Muscle of arm (tissue), 14 donors: ENCODE measurements at places on chromosomes 4 and X.

DNA sequence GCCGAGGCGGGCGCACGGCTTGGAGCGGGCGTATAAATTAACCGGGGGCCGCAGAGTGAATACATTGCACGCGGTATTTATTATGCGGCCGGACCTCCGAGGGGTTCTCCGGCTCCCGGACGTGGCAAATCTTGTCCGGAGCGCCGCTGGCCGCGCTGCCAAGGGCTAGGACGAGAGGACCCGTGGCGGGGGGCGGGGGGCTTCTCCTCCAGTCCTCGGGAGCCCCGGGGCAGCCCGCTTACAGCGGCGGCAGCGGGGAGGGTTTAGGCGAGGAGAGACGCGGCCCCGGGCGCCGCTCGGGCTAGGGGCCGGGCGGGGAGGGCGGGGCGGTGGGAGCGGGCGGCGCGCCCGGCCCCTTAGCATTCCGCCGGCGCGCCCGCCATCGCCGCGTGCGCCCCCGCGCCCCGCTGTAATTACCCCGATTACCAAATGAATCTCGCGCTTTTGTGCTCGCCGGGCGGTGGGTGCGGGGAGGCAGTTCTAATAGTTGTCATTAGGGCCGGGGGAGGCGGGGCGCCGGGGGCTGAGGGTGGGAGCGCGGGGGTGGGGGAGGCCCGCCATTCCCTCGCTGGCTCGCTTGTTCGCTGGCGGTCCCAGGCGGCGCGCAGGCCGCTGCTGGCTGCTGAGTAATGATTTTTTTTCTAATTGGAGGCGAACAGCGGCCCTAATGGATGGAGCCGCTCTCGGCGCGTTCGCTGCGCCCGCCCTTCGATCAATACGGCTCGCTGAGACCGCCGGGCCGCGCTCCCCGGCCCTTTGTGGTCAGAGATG, 276.6 kb downstream of the BCOR start:
- no peak for DNase-seq

DNA sequence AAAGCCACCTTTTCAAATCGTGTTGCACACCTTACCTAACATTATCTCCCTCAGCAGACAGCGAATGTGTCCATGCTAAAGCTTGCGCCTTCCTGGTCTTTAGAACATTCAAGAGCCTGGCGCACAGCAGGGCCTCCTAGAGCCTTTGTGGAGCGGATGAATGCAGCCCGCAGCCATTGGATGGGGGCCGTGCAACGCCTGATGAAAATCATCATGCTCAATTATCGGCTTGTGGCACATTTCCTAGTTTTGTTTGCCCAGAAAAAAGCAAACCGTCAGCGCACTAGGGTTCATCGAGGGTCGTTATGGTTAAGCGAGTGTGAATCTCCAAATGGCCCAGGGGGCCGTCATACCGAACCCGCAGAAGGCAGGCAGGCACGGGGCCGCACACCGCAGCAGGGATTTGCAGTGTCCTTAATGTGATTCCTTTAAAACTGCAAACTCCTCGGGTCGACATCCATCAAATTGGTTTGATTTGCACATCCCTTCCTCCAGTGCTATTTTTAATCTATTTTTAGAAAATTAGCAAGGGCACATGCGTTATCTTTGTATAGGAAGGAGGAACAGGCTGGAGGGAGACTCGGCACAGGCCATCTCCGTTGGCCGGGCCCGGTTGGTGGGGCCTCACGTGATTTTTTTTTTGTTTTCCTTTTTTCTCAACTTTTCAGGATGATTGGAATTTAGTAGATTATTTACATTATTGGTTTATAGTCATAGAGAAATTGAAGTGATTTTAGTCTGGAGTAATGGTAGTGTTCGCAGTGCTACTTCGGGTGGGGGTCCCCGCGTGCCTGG, 53.1 kb downstream of the ABLIM2 start:
- no peak for DNase-seq

- no peak for DNase-seq
Measured at GRCh38 chr4:60562334-60562733, 637.8 kb upstream of the ADGRL3 start.

DNA sequence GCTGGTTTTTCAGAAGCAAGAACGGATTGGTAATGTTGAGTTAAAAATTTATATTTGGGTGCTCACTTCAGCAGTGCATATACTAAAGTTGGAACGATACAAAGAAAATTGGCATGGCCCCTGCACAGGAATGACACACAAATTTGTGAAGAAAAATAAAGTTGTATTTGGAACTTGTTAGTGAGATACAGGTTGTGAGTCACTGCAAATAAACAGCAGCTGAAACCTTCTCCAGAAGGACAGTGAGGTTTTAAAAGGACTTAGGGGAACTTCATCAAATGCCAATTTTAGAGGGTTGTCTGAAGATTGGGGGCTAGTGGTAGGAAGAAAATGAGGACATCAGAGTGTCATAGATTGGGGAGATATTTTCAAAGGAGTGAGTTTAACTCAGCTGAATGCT, 79.7 kb upstream of the ELOVL6 start:
- DNase-seq, result no peak

DNA sequence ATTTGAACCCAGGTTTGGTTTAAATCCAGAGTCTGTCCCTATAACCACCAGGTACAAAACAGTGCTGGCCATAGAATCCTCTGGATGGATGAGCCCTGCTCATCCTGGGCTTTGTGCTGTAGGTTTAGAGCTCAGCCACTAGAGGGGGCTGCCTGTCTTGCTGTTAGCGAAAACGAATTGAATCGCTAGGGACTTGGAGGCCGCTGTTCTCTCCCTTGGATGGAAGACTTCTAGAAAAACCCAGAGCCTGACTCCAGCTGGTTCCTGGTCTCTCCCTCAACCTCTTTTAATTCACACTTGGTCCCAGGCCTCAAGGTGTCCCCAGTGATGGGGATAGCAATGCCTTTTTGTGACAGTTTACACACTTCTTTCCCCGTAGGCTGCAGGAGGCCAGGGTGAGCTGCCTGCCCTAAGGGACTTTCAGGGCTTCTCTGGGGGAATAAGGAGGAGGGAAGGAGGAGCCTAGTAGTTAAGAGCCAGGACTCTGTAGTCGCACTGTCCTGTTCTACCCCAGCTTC, 8.7 kb downstream of the RIPPLY1 start:
- DNase-seq, result peak; percentile 53

DNA sequence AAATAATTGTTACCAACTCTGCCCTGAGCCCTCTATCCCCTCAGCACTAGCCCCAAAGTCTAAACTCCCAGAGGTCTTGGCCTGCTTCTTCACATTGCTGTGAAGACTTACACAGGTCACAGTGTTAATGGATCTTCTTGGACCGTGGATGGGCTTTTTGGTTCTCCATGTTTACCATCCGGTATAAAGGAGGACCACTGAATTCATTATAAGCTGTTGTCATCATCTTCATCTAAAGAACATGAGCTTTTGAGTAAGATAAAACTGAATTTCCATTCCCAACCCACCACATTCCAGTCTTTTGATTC, 8.5 kb downstream of the NUDT11 start:
- no peak for DNase-seq

GRCh38 chr4:154457471-154457870, 34.1 kb downstream of the DCHS2 start:
- no peak for DNase-seq

DNA sequence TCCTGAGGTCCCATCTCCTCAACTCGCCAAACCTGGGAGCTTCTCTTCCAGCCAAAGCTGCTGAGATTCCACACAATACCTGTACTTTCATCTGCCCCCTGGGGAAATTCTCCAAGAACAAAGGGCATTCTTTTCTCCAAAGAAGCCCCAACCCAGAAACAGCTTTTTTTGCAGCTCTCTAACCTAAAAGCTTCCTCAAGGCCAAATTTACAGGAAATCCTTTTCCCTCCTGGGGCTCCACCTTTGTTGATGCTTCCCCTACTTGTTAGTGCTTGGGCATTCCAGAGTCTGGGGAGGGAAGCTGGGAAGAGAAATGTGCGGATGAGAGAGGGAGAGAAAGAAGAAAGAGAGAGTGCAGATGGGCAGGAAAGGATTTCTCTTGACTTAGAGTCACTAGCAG, 24.3 kb downstream of the ZBTB33 start:
- no peak for DNase-seq

DNA sequence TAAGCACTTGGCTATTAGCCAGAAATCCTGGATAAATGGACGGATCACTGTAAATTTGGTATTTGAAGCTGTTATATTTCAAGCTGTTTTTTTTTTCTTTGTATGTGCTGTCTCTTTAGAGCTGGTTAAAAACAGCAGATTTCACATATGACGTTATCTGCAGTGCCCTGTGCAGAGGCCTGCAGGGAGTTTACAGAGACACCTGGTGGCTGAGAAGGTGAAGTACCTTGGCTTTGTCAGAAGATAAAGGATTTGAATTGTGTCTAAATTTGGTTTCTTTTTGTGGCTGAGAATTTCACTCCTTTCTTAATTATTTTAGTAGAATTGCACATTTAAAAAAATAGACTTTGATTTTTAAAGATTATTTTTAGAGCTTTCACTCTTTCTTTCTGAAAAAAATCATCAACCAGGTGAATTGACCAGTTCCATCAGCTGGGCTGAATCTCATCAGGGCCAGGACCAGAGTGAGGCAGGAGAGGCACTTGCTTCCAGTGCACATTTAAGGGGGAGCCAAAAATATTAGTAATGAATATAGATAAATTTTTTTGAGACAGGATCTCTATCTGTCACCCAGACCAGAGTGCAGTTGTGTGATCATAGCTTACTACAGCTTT, 9.6 kb upstream of the CHRNA9 start:
- peak; percentile 54 for DNase-seq

DNA sequence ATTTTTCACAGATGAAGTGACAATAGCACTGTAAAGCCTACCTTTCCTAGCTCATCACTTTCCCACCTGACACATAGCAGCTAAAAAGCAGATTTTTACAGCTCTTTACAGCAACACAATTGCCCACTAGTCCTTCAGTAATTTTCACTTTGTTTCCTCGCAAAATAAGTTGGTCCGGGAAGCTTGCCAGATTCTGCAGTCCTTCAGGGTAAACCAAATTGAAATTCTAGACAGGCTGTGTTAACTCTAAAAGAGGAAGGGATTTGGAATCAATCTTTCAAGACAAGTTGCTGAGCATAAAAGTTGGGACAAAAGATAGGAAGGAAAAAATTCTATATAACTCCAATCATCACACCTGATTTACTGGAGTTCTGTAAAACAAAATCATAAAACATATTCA, 8.7 kb downstream of the C1QTNF7 start:
- no peak for DNase-seq

- no peak for DNase-seq
Measured at GRCh38 chr4:95544113-95545103, 4.4 kb downstream of the UNC5C start.

- no peak for DNase-seq
Measured at GRCh38 chr4:141448490-141448889, 187.9 kb upstream of the IL15 start.

DNA sequence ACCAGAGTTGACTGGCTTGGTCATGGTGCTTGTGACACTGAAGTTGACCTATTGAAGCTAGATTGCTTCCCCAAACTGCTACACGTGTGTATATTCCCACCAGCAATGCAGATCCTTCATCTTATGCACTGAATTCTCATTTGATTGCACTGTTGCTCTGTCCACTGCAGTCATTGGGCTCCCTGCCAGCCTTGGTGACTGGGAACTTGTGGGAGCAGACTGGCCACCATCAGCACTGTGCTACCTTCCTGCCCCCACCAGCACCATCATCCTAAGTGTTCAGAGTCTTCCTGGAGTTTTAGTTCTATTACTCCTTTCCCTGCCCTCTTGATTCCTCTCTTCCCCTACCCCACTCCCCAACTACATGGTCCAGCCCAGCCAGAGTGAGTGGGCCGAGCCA, 117.7 kb upstream of the PRPS2 start:
- no peak for DNase-seq

- DNase-seq, result no peak
Measured at GRCh38 chr4:173091958-173092357, 76.7 kb upstream of the GALNT7 start.

DNA sequence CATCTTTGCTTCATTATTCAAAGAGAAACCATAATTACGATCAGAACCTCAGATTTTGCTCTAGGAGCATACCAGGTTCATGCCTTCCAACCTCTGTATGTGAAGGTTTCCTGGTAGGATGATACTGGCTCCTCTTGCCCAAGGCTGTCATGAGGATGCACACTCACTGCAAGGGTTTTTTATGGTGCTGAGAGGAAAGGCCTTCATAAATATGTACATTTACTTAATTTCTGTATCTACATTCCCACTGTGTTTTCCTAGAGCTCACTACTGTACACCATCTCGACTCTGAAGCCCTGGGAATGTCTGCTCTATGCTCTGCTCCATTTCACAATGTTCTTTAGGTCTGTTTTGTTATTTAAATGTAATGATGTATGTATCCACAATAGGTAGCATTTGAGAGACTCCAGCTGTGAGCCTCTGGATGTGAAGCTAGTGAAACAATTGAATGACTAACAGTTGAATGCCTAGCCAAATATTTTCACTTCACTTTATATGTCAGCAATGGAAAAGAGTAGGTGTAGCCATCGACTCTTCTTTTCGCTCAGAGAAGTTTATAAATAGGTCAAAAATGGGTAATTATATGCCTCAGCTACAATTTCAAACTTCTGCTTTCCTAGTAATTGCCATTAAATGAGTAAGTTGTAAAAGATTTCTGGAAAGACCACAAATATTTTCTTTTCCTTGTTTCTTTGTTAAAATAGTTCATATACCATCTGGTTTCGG, 228.0 kb downstream of the PALLD start:
- DNase-seq, result no peak

- DNase-seq, result no peak
Measured at GRCh38 chr4:16864199-16864598, 34.2 kb downstream of the LDB2 start.

DNA sequence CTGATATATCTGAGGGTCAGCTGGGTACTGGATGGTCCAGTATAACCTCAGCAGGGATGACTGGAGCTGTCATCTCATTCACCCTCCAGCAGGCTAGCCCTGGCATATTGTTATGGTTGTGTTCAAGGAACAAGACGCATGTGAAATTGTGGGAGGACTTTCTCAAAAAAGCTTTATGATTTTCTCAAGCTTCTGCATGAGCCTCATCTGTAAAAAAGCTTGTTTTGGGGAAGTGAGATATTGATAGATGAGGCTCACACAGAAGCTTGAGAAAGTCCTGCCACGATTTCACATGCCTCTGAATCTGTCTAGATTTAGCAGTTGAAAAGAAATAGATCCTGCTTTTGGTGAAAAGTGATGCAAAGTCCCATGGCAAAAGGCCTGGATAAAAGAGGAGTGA, 93.4 kb downstream of the SPCS3 start:
- DNase-seq, result no peak

GRCh38 chrX:76893930-76894329, 466.4 kb downstream of the MAGEE1 start:
- no peak for DNase-seq

DNA sequence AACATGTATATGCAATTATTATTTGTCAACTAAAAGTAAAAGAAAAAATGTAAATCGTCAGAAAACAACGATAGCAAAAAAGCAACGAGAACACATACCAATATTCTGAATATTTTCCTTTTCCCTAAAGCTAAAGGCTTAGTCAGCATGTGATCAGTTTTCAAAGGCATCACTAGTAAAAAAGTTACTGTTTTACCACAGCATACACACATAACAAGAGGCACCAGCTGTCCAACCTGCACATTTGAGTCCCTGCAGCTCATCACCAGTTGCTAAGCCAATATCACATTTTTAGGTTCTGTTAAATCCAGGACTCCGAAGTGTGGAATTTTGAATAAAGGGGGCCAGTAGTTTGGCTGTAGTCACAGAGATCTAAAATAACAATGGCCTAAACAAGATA, 203.8 kb downstream of the ADGRA3 start:
- no peak for DNase-seq
